ENCODE measurements at places on chromosomes 2 and 18. TPM values are rescaled to one million over a fixed set of nuclear protein-coding genes. Genes with fewer than 3 reads are reported as not detected.
A peak's percentile ranks its signal among the peaks of the same experiment; 100 is the strongest.

Gene GAREM1
- 0.05 TPM for total RNA-seq

Gene VIT
- not detected for total RNA-seq

Gene DOCK10
- total RNA-seq: 81.5 TPM

Gene ACVR1C
- not detected for total RNA-seq

Gene CRYBA2
- not detected for total RNA-seq

Gene PXDN
- 0.58 TPM for total RNA-seq

Gene TUBA4B
- total RNA-seq: not detected

Gene LGALSL
- 10.4 TPM for total RNA-seq

GRCh38 chr2:239257511-239257937, 143.3 kb downstream of the HDAC4 start:
- DNase-seq: no peak

DNA sequence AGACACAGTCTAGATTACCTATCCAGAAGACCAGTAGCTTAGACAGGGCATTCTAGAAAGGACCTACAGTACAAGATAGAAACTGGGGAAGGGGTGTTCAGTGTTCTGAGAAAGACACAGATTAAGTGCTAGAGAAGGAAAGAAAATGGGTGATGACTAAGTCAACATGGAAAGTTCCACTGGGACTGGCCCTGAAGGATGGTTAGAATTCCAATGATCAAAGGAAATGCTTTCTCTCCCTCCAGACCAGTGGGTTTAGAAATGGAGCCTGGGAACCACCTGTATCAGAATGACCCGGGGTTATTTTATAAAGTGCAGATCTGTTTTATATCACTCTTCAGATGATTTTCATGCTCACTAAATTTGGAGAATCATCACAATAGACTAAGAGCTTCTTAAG, 5.8 kb upstream of the COLEC12 start:
- DNase-seq: no peak

- DNase-seq: no peak
These were observed 97.0 kb upstream of the SMAD2 start for GRCh38 chr18:48027401-48027963.

- DNase-seq: no peak
These were observed 382.3 kb upstream of the CHST9 start for GRCh38 chr18:27567434-27567833.

GRCh38 chr18:54769526-54770464, 58.5 kb upstream of the RAB27B start:
- no peak for DNase-seq

DNA sequence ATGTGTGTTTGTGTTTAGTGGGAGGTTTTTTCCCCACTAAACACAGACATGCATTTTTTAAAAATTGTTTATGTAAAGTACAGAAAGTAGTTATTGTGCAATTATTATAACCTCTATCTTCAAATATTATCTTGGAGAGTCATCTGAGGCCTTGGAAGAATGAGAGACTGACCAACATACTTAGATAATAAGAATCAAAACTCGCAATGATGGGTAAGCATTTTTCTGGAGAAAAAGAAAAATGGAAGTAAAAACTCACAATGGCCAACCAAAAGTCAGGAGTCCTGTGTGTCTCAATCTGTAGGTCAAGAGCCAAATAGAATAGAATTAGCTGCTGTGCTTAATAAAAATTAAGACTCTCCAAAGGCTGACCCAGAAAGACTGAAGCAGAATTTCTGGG, 43.0 kb downstream of the MEMO1 start:
- no peak for DNase-seq

GRCh38 chr2:102005989-102006885, 14.5 kb downstream of the IL1R2 start:
- no peak for DNase-seq

GRCh38 chr2:25867396-25868003, 10.8 kb downstream of the ASXL2 start:
- DNase-seq: no peak

DNA sequence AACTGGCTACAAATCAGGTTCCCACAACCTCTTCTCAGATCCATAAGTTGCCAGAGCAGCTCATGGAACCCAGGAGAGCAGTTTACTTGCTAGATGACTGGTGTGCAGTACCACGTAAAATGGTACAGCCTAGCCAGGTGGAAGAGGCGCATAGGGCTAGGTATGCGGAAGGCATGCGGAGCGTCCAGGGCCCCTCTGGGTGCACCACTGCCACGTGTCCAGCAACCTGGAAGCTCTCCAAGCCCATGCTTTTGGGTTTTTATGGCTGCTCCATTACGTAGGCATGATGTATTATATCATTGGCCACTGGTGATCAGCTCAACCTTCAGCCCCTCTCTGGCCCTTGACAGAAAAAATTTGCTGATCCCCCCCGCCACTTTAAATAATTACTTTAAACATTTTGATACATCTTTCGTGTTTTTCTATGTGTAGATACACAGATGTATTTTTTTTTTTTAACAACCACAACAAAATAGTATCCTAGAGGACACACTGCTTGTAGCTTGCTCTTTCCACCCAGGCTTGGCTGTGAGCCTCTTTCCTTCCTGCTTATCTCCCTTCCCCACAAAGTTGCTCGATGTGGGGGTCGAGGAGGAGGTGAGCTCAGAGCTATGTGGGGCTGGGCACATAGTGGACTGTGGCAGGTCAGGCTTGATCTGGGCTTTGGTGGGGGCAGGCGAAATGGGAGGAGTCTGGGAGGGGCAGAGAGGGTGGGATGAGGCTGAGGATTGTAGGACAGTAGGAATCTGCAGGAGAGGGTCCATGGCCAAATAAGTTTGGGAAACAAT, 65.4 kb upstream of the MCFD2 start:
- no peak for DNase-seq

GRCh38 chr2:156947261-156947660, 310.2 kb upstream of the GALNT5 start:
- no peak for DNase-seq

DNA sequence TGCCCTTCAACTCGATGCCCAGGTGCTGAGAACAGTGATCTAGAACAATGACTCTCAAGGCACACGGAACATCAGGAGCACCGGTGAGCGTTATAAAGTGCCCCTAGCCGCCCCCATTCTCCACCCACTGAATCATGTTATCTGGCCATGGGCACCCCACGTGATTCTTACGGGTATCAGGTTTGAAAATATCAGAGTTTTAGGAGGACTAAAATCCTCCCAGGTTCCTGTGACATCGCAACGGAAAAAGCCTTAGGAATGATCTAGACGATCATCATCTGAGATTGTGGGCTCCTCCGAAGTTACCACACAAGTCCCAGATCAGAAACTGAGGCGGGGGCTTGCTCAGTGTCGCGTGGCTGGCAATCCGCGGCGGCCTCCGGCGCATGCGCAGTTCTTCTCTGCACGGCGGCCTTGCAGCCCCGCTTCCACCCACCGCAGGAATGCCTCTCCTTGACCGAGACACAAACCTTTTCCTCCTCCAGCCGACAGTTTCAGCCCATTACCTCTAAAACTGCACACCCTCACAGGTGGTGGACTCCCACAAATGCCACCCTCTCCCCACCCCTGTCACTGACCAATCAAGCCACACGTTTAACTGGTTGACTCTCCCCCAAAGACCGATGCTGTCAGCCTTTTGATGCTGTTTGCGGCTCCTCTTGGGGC, 5.8 kb upstream of the MRPL33 start:
- DNase-seq: no peak

DNA sequence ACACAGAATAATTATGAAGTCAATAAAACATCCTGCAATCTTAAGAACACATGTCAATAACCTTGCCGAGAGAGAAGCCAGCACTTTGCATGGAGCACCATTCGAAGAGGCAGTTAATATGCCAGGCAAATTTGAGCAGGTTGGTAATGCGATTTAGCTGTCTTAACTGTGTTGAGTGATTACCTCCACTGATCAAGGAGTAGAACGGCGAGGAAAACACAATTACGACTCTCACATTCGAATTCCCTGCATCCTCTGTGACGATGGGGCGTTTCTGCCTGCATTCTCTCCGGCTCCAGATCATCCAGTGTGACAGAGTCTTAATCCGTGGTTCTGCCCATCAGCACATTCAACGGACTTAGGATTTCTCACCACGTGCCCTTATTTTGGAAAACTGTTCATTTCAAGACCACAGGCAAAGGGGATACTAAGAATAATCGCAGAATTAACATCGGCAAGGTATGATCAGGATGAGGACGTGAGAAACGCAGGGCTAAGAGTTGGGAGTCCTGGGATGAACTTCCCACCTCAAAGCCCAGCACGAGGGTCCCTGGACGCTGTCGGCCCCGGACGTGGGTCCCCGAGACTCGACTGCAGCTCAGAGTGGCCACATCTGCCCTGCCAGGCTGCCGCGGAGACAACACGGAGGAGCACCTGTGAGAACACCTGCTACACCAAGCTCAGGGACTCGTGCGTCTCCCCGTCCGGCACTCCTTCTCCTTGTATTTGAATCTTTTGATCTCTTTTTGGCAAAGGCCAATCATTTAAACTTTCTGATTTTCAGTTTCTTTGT, 499.2 kb upstream of the SALL3 start:
- no peak for DNase-seq

GRCh38 chr2:173740639-173741038, 224.5 kb downstream of the SP3 start:
- DNase-seq: no peak

DNA sequence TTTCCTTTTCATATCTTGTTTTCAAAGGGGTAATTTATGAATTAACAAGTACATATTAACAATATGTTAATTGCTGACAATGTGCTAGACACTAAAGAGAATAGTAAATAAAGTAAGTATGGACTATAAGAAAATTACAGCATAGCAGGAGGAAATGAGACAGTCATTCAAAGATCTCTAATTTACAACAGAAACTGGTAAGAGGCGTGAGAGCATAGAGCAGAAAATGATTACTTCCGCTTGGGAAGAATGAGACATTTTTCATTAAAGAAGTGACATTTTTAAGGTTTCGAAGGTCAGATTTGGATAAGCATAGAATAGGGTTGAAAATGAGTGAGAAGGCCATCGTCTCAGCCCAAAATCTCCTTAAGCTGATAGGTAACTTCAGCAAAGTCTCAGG, 184.4 kb upstream of the SESTD1 start:
- DNase-seq: no peak

GRCh38 chr18:61991201-61991600, 98.4 kb upstream of the RNF152 start:
- DNase-seq: no peak

DNA sequence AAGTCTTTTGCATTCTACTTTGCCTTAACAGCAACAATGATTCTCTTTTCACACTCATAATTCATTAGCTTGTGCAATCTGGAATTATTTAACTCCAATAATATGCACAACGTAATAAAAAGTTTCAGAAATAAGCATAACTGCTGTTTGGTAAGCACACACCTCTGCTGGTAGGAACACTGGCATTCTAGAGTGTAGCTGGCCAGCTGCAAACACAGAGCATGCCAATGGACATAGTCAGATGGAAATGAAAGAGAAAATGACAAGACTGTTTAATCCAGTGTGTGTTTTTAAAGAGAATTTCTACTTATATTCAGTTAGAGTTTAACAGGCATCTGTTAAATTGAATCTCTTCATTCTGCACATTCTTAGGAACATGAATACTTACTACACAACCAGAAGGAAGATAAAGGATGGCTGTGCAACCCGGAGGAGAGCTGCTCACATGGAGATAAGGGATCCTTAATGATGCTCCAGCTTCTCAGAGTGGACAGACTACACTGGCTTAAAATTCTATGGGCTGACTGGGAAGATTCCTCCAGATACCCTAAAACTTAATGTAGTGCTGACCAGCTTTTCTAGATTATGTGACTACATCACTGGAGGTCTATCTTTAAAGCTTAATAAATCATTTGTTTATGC, 94.6 kb upstream of the CHAC2 start:
- DNase-seq: no peak

GRCh38 chr2:15383695-15384350, 177.3 kb downstream of the NBAS start:
- DNase-seq: no peak

- DNase-seq: no peak
These were observed 11.4 kb downstream of the RAB31 start for GRCh38 chr18:9719421-9719981.

- DNase-seq: no peak
These were observed 26.3 kb downstream of the KIF3C start for GRCh38 chr2:25955869-25956535.

GRCh38 chr2:54665436-54665856, 58.0 kb upstream of the EML6 start:
- no peak for DNase-seq

DNA sequence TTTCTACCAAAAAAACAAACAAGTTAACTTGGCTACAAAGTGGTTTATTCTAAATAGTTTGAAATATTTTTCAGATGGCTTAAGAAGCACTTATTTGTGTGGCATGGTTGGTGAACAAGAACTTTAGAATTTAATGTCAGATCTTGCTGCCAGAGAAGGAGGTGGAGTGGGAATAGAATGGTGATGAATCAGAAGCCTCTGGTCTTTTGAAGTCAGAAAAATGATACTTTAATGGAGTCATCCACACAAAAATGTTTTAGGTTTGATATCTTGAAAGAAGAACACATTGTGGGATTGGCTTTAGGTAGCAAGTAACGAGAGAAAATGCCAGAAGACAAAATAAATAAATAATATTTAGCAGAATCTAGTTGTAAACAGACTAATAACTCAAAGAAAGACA, 243.1 kb upstream of the FANCL start:
- no peak for DNase-seq

DNA sequence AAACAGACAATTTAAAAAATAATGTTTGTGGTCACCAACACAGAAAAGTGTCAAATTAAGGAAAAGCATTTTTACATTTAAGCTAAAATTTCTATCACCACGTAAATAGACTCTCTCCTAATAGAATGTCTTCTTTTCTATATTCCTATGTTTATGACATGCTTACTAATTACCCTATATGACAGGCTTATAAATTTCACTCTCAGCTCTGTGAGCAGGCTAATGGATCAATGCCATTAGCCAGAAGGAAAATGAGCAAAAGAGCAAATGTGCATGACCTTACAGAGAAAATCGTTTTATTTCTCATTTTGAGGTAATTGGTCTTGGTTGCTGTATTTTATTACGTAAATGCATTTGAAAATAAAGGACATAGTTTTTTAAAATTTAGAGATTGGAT, 209.7 kb downstream of the TMX3 start:
- no peak for DNase-seq

GRCh38 chr2:127700527-127701192, 637 bp upstream of the SFT2D3 start:
- DNase-seq: peak; percentile 93

- DNase-seq: no peak
These were observed 161.9 kb upstream of the SIX2 start for GRCh38 chr2:45171136-45171501.

DNA sequence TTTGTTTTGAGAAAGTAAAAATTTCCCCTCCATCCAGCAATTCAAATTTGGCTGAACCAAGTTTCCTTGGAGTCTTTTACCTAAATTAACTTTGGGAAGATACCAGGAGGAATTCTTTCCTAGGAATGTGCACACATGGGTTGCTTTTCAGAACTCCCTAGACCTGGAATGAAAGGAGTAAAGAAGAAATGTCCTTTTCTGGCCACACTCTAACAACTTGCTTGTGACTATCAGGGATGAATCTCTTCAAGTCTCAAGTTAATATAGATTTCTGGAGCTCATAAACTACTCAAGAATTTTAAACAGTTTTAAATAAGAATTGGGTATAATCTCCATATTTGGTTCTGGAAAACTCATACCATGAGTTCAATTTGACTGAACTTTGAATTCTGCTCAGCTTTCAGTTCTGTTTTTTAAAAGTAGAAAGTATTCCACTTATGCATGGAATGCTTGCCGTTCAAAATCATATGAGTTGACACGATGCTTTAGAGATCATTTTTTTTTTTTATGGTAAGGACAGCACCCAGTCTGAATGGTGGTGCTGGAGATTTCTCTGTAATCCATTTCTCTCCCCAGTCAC, 7.7 kb downstream of the RASGRP3 start:
- DNase-seq: no peak

Data from GM12878 (cell line).